ENCODE measurements at places on chromosomes 4 and X. TPM values are rescaled to one million over a fixed set of nuclear protein-coding genes. Genes with fewer than 3 reads are reported as not detected.

The IDUA gene
- 14.3 TPM for total RNA-seq

The KLHL13 gene
- 21.1 TPM for total RNA-seq

The NALF2 gene
- total RNA-seq = not detected

The SMR3A gene
- total RNA-seq = not detected

The KIT gene
- under 0.01 TPM for total RNA-seq

The TRIML2 gene
- not detected for total RNA-seq

The EPHA5 gene
- 0.52 TPM for total RNA-seq

The CTBP1 gene
- 212 TPM for total RNA-seq

The MTMR8 gene
- 0.32 TPM for total RNA-seq

The TNIP3 gene
- 0.43 TPM for total RNA-seq

The USP17L24 gene
- not detected for total RNA-seq

The CNKSR2 gene
- 0.32 TPM for total RNA-seq

The SPANXD gene
- not detected for total RNA-seq

The EVC gene
- total RNA-seq = 42.9 TPM

The HTR2C gene
- not detected for total RNA-seq

The ASMT gene
- total RNA-seq = not detected

The OTUD5 gene
- 38.6 TPM for total RNA-seq

The PDGFC gene
- 39.4 TPM for total RNA-seq

The NKX3-2 gene
- 0.60 TPM for total RNA-seq

The DMP1 gene
- not detected for total RNA-seq

The NDNF gene
- 0.09 TPM for total RNA-seq

The TBCK gene
- total RNA-seq = 42.6 TPM

The HSFX2 gene
- total RNA-seq = 0.32 TPM

The TACC3 gene
- total RNA-seq = 1.3 TPM

The SMPX gene
- not detected for total RNA-seq

The MAGEA4 gene
- not detected for total RNA-seq

The PABPC5 gene
- total RNA-seq = 1.6 TPM

The KLF8 gene
- total RNA-seq = 2.4 TPM

The NXF3 gene
- not detected for total RNA-seq

The TKTL1 gene
- not detected for total RNA-seq

The FANCB gene
- 3.2 TPM for total RNA-seq

The MND1 gene
- total RNA-seq = 4.7 TPM

The NPNT gene
- total RNA-seq = under 0.01 TPM

The GIMD1 gene
- total RNA-seq = not detected

The LUZP4 gene
- total RNA-seq = not detected

The GPR34 gene
- not detected for total RNA-seq

The NUP54 gene
- total RNA-seq = 73.7 TPM

The ARL9 gene
- total RNA-seq = 0.95 TPM

The CTAG1A gene
- not detected for total RNA-seq

The DRP2 gene
- 1.9 TPM for total RNA-seq

The ATXN3L gene
- total RNA-seq = not detected

The PNMA6A gene
- 1.4 TPM for total RNA-seq

The VSIG4 gene
- not detected for total RNA-seq

The BANK1 gene
- total RNA-seq = 0.32 TPM

The AGA gene
- 58.8 TPM for total RNA-seq

The LCORL gene
- 6.7 TPM for total RNA-seq

The DUSP9 gene
- not detected for total RNA-seq

The RIPPLY1 gene
- total RNA-seq = not detected

The TBC1D25 gene
- 5.7 TPM for total RNA-seq

The WDR19 gene
- total RNA-seq = 30.6 TPM

The ARHGAP36 gene
- not detected for total RNA-seq

The KIAA0232 gene
- total RNA-seq = 13.7 TPM

The SPP1 gene
- total RNA-seq = 0.09 TPM

The ENPP6 gene
- total RNA-seq = 0.17 TPM
